CD4-positive, CD25-positive, alpha-beta regulatory T cell (primary cell): ENCODE measurements at places on chromosomes 7 and 10. TPM values are rescaled to one million over a fixed set of nuclear protein-coding genes. Genes with fewer than 3 reads are reported as not detected.

GRCh38 chr7:101531726-101532357 is 97.3 kb downstream of the MYL10 start:
- H3K27me3 ChIP-seq = peaks cover 2% of the 10 kb centered on the region
- DNase-seq = no peak
- H3K4me1 ChIP-seq = no peaks in the 10 kb centered on the region
- H3K27ac ChIP-seq = no peak overlapping the region
- no peak overlapping the region for H3K4me3 ChIP-seq

DNA sequence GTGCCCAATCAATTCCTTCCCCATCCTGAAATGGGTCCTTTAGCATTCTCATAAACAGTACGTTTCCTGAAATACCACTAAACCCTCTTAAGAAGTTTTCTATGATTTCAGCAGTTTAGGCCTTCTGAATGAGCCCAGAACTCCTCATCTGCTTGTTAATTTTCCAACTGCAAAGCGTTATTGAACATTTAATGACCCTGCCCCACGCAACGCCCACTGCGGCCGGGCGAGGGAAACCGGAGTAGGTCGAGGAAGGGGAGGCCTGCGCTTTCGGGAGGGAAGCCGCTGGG is 608 bp upstream of the UBN2 start:
- peaks cover 21% of the 10 kb centered on the region for H3K4me1 ChIP-seq
- no peak for DNase-seq
- H3K27ac ChIP-seq = peak overlapping the region; percentile 77
- H3K36me3 ChIP-seq = no peaks in the 10 kb centered on the region
- H3K27me3 ChIP-seq = no peaks in the 10 kb centered on the region
- peak overlapping the region; percentile 84 for H3K4me3 ChIP-seq

- no peaks in the 10 kb centered on the region for H3K36me3 ChIP-seq
- DNase-seq = peak; percentile 74
- H3K4me3 ChIP-seq = peak overlapping the region; percentile 44
- H3K27ac ChIP-seq = no peak overlapping the region
- H3K27me3 ChIP-seq = no peaks in the 10 kb centered on the region
- H3K4me1 ChIP-seq = peaks cover 17% of the 10 kb centered on the region
Observed at GRCh38 chr7:2645274-2645868, 13.6 kb downstream of the TTYH3 start.

DNA sequence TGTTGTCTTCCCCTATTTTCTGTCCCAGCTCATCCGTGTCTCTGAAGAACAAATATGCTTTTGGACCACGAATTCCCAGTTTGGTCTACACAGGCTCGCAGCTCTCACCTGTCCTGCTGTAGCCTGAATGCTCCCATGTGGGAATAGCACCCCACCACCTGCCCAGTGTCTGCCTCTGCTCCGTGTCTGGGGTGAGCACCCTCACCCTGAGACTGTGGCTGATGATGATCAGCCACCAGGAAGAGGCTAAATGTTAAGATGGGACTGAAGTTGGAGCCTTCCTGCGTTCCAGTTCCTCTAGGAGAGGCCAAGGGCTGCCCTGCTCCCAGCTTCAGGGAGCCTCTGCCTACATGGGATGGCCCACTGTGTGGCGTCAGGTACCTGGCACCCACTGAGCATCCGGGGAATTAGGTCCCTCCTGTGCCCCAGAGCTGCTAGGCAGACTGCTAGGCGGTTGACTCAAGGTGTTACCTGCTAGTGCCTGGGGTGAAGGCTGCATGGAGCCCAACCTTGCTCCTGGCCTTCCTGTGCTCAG is 3.7 kb downstream of the PGAM2 start:
- peaks cover 49% of the 10 kb centered on the region for H3K36me3 ChIP-seq
- peaks cover 16% of the 10 kb centered on the region for H3K4me1 ChIP-seq
- H3K27me3 ChIP-seq = no peaks in the 10 kb centered on the region
- H3K4me3 ChIP-seq = no peak overlapping the region
- H3K27ac ChIP-seq = no peak overlapping the region

Gene HOXA10
- 0.35 TPM for total RNA-seq

GRCh38 chr7:66920256-66920655 is 769 bp upstream of the TMEM248 start:
- peak overlapping the region; percentile 82 for H3K27ac ChIP-seq
- H3K36me3 ChIP-seq = peaks cover 6% of the 10 kb centered on the region
- H3K4me1 ChIP-seq = peaks cover 27% of the 10 kb centered on the region
- DNase-seq = peak; percentile 6

Gene EZH2
- total RNA-seq = 78.6 TPM

DNA sequence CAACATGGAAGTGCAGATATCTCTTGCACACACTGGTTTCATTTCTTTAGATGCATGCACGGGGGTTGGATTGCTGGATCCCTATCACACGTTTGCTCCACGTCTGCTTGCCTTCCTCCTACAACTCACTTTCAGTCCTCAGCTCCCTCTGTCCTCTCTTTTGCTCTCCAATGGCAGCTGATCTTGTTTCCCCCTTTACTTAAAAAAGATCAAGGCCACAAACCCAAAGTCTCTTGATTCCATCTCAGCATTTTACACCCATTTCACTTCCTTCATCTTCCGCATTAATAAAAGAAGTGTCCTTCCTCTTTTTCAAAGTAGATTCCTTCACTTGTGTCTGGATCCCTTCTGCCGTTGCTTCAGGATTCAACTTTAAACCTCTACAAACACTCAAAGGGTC is 245.2 kb downstream of the DOCK4 start:
- no peaks in the 10 kb centered on the region for H3K27me3 ChIP-seq
- DNase-seq = no peak
- H3K4me1 ChIP-seq = no peaks in the 10 kb centered on the region
- H3K4me3 ChIP-seq = no peak overlapping the region
- H3K27ac ChIP-seq = no peak overlapping the region

DNA sequence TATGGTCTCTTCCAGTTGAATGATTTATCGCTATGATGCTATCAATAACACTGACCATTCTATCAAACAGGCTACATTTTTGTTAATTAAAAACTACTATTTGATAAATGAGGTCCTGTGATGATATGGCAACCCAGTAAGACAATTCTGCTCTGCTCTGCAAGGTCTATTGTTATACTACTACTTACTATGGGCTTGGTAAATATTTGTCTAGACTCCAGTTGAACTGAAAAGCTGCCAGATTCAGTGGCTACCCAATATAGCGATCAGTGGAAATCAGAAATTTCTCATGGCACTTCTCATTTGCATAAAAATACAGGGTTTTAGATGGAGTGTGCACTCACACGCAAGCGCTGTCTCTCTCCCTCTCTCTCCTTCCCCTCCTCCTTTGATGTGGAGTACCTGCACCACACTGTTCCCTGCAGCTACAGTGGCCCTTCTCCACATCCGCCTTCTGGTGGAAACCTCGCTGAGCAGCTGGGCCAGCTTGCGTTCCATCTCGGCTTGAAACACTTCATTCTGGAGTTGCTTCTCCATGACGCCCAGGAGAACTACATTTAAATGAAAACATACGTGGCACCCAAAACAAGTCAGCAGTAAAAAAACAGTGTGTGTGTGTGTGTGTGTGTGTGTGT is 77.9 kb downstream of the KIAA1549 start:
- no peak overlapping the region for H3K27ac ChIP-seq
- H3K4me1 ChIP-seq = peaks cover 26% of the 10 kb centered on the region
- H3K27me3 ChIP-seq = peaks cover 7% of the 10 kb centered on the region
- no peaks in the 10 kb centered on the region for H3K36me3 ChIP-seq
- DNase-seq = peak; percentile 40

- H3K4me3 ChIP-seq = no peak overlapping the region
- no peaks in the 10 kb centered on the region for H3K36me3 ChIP-seq
- H3K27ac ChIP-seq = no peak overlapping the region
- H3K27me3 ChIP-seq = no peaks in the 10 kb centered on the region
- no peaks in the 10 kb centered on the region for H3K4me1 ChIP-seq
Observed at GRCh38 chr7:47149971-47150370, 431.9 kb downstream of the TNS3 start.

GRCh38 chr7:75762350-75762917 is 9.6 kb downstream of the CCL26 start:
- no peaks in the 10 kb centered on the region for H3K27me3 ChIP-seq
- no peaks in the 10 kb centered on the region for H3K4me1 ChIP-seq
- H3K4me3 ChIP-seq = no peak overlapping the region
- H3K36me3 ChIP-seq = no peaks in the 10 kb centered on the region
- peak; percentile 48 for DNase-seq
